ENCODE measurements at places on chromosomes 5 and 9. TPM values are rescaled to one million over a fixed set of nuclear protein-coding genes. Genes with fewer than 3 reads are reported as not detected.

The FBXO10 gene
- 7.2 TPM for total RNA-seq

The LCN9 gene
- total RNA-seq, result not detected

The PRLR gene
- total RNA-seq, result not detected

The JAKMIP2 gene
- not detected for total RNA-seq

The HRCT1 gene
- total RNA-seq, result 0.14 TPM

The SLC22A5 gene
- total RNA-seq, result 18.1 TPM

The C7 gene
- not detected for total RNA-seq

The MZB1 gene
- total RNA-seq, result not detected
